ENCODE measurements at places on chromosomes 7 and 10.

DNA sequence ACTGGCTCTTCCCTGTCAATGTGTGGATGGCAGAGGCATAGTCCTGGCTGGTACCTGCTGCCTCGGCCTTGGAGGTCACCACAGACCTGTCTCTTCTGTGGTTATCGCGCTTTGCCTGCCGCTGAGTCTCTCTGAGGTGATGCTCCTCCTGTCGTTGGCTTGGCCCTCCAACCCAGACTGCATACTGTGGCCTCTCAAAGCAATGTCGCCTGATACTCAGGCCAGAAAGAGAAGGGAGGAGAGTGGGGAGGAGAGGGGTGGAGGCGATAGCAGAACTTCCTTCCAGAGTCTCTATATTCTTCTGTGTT lies 133.2 kb upstream of the KCNMA1 start:
- no peak for DNase-seq

DNA sequence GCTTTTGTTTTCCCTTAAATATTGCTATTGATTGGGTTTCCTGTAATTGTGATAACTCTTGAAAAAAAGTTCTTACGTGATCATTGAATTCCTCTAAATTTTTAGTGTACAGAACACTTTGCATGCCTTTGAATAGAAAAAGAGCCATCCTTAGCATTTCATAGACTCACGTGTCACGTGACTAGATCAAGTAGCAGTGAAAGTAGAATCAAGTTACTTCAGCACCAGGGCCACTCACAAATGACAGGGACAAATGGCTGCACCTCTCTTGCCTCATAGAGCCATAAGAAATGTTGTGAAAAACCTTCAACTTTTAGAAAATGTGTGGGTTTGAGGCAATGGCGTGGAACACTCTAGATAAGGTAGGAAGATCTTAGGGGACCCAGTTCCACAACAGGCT lies 203.8 kb downstream of the ZEB1 start:
- DNase-seq, result no peak

- no peak for DNase-seq
These were observed 114.7 kb downstream of the CHN2 start for GRCh38 chr7:29309041-29309854.

DNA sequence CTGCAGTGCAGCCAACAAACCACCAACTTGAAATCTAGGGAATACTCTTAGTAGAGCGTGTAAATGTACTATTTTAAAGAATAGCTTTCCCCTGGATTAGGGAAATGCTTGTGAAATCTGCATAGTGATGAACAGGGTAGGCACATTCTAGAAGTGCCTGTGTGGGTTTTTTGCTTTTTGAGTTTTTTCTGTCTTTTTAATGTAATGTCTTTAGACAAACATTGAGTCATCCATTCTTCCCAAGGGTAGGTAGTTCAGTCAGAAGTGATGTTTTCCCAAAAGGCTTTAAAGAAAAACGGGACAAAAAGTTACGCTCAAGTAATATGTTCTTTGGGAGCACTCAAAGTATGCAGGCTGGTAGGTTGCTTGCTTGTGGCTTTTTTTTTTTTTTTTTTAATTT lies 130.0 kb downstream of the AUTS2 start:
- no peak for DNase-seq

GRCh38 chr10:119505588-119506315 lies 36.8 kb downstream of the RGS10 start:
- no peak for DNase-seq

GRCh38 chr10:117075064-117075463 lies 63.0 kb downstream of the VAX1 start:
- DNase-seq, result peak; percentile 52
